Left lung (tissue), 14 donors: ENCODE measurements at places on chromosomes 7 and 10.

- no peaks in the 10 kb centered on the region for H3K4me1 ChIP-seq
- no peak overlapping the region for H3K4me3 ChIP-seq
- no peak for DNase-seq
- no peak overlapping the region for H3K27ac ChIP-seq
- no peaks in the 10 kb centered on the region for H3K27me3 ChIP-seq
Observed at GRCh38 chr10:61855771-61856170, 45.7 kb upstream of the ARID5B start.

GRCh38 chr7:65477326-65477725, 103.7 kb downstream of the ZNF92 start:
- no peak overlapping the region for H3K4me3 ChIP-seq
- no peak for DNase-seq
- H3K4me1 ChIP-seq: no peaks in the 10 kb centered on the region
- H3K27ac ChIP-seq: no peak overlapping the region

- no peak overlapping the region for H3K27ac ChIP-seq
- no peaks in the 10 kb centered on the region for H3K4me1 ChIP-seq
- no peak overlapping the region for H3K4me3 ChIP-seq
- H3K36me3 ChIP-seq: no peaks in the 10 kb centered on the region
Observed at GRCh38 chr7:134211817-134212216, 84.7 kb downstream of the LRGUK start.

- no peaks in the 10 kb centered on the region for H3K27me3 ChIP-seq
- no peak overlapping the region for H3K4me3 ChIP-seq
- H3K4me1 ChIP-seq: no peaks in the 10 kb centered on the region
- no peaks in the 10 kb centered on the region for H3K36me3 ChIP-seq
Observed at GRCh38 chr7:38550836-38551235, 80.3 kb downstream of the AMPH start.

DNA sequence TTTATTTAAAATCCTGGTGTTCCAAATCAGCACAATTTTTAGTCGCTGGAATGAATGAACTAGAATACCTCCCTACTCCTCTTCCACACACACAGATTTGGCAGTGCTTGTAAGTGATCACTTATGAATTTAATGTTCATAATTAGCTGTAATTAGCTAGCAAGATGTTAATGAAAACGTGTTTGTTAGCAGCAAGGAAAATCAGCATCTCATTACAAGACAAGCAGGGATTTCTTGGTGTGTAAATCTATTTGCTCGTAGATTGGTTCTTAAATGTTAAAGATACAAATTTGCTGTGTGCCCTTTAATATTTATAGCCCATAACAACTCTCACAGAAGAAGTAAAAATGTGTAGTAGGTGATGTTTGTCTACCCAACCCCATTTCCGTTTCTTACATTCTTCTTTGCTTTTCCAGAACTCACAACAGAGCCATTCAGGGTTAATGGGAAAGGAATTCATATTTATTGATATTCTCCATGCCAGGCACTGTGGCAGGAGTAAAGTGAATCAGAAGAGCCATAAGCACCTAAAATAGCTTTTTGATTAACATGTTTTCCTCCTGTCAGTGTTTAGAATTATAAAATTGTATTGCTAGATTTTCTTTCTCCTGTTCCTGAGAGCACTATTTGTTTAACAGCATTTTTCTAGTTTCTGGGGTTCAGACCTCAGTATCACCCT, 49.6 kb downstream of the SEMA3C start:
- DNase-seq: no peak
- H3K4me3 ChIP-seq: no peak overlapping the region
- no peaks in the 10 kb centered on the region for H3K27me3 ChIP-seq
- H3K4me1 ChIP-seq: no peaks in the 10 kb centered on the region
- H3K36me3 ChIP-seq: no peaks in the 10 kb centered on the region

DNA sequence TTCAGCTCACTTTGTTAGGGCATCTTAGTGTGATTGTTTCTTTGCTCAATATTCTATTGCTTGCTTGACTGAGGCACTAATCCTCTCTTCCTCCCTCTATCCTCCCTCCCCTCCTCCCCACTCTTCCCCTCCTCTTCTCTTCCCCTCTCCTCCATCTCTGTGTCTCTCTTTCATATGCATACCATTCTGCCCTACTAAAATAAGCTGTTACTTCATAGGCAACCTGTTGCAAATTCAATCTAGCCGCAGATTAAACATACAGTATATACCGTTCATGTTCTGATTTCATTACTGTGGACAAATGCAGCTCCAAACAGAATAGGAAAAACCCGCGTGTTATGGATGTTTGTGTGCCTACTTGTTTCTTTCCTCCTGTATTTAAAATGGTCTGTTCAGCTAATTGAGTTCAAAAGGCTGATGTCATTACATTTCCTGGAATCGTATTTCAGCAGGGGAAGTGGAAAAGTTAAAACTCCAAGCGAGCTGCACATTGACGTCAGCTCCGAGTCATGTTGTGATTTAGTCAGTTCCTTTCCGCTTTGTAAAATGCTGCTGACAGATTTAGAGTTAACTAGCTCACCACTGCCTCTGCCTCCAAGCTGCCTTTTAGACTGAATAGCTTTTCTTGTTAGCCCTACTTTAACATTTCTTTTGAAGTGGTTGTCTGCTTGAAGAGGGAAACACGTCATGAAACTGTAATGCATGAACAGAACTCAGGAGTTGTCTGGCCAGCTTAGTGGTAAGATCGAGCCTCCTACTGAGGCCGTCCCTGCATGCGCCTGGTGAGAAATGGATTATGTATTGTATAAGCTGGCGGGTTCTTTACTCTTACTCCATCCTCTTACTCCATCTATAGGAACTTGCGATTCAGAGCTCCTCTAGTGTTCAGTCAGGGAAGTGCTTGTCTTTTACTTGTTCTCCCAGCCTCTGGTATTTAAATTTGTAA, 69.0 kb downstream of the CREM start:
- peak overlapping the region; percentile 92 for H3K27ac ChIP-seq
- no peaks in the 10 kb centered on the region for H3K36me3 ChIP-seq
- DNase-seq: peak; percentile 96
- peak overlapping the region; percentile 33 for H3K4me3 ChIP-seq
- H3K27me3 ChIP-seq: no peaks in the 10 kb centered on the region
- H3K4me1 ChIP-seq: peaks cover 10% of the 10 kb centered on the region

DNA sequence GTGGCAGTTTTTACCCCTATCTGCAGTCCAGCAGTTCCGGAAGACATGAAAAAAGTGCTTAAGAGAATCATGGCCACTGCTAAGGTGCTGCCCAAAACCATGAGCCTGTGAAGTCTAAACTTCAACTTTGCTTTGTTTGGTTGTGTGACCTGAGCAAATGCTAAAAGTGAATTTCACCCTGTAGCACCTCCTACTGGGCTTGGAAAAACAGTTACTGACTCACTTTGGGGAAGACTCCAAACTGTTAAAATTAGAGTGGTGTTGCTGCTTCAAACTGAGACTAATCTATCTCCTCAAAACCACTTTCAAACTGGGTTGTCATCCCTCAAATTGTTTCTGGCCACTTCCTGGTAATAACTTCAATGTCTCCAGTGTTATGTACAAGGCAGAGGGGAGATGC, 21.3 kb downstream of the MKX start:
- H3K4me1 ChIP-seq: no peaks in the 10 kb centered on the region
- no peak for DNase-seq
- no peaks in the 10 kb centered on the region for H3K36me3 ChIP-seq
- H3K27me3 ChIP-seq: no peaks in the 10 kb centered on the region
- H3K27ac ChIP-seq: no peak overlapping the region
- no peak overlapping the region for H3K4me3 ChIP-seq

DNA sequence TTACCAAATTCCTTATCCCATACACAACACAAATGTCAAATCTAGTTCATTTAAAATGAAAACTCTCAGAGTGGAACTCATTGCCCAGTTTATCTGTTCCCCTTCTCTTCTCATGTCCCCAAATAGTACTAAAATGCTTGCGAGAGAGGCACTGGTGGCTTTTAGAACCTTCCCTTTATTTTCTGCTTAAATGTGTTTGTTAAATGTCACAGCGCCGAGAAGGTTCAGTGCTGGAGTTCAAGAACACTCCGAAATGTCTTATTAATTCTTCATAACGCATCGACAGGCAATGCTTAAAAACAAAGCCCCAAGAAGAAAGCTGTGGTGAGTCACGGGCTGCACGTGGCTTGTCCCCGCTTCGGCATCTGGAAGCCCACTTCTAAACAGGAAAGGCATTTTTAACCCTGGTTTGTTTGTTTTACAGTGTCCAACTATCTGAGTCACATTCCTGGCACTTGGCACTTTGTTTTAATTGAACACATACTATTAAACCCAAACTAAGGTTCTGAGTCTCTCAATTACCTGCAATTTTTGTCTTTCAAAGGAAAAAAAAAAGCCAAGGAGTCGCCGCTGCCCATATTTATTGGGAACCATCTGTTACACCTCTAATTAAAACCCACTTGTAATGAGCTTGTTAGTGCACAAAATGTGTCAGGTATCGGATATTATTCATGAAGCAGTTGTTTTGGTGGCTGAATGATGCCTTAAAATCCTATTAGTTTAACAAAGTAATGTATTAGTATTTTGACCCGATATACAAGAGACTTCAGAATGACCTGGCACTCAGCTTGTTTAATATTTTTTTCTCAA, 49.9 kb upstream of the MGMT start:
- no peaks in the 10 kb centered on the region for H3K36me3 ChIP-seq
- no peak overlapping the region for H3K27ac ChIP-seq
- H3K4me1 ChIP-seq: no peaks in the 10 kb centered on the region
- DNase-seq: no peak
- H3K4me3 ChIP-seq: no peak overlapping the region
- H3K27me3 ChIP-seq: no peaks in the 10 kb centered on the region

- no peaks in the 10 kb centered on the region for H3K36me3 ChIP-seq
- no peak overlapping the region for H3K4me3 ChIP-seq
- H3K4me1 ChIP-seq: no peaks in the 10 kb centered on the region
Observed at GRCh38 chr7:117715784-117716445, 157.3 kb downstream of the CTTNBP2 start.

- no peaks in the 10 kb centered on the region for H3K36me3 ChIP-seq
- no peaks in the 10 kb centered on the region for H3K27me3 ChIP-seq
- peak overlapping the region; percentile 75 for H3K27ac ChIP-seq
- DNase-seq: no peak
Observed at GRCh38 chr7:155763691-155764437, 48.4 kb downstream of the SHH start.

- DNase-seq: peak; percentile 3
- peaks cover 28% of the 10 kb centered on the region for H3K27me3 ChIP-seq
- H3K27ac ChIP-seq: no peak overlapping the region
- H3K4me1 ChIP-seq: no peaks in the 10 kb centered on the region
Observed at GRCh38 chr7:366161-366803, 76.3 kb downstream of the FOXL3 start.

DNA sequence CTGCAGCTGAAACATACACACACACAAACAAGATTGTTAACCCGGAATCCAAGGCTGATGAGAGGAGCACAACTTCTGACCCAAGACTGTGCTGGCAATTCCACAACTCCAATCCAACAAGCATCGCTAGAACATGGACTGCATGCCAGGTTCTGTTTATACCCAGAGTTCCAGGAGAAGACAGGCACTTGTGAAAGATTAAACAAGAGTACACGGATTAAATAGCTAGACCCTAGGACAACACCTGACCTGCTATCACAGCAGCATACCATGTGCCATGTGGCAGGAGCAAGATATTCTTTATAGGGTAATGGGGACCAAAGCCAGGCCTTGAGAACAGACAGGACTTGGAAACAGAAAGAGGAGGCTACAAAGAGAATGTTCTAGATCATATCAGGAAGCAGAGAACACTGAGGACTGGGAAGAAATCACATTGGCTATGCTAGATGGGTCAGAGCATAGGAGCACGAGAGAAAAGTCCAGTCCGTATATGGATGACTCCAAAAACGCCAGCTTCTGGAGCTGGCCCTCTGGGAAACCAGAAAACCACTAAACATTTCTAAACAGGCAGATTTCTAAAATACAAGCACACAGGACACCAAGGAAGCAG, 83.7 kb upstream of the ATP6V0A4 start:
- no peaks in the 10 kb centered on the region for H3K4me1 ChIP-seq
- H3K27me3 ChIP-seq: no peaks in the 10 kb centered on the region
- DNase-seq: no peak
- no peaks in the 10 kb centered on the region for H3K36me3 ChIP-seq
- no peak overlapping the region for H3K27ac ChIP-seq
- no peak overlapping the region for H3K4me3 ChIP-seq

DNA sequence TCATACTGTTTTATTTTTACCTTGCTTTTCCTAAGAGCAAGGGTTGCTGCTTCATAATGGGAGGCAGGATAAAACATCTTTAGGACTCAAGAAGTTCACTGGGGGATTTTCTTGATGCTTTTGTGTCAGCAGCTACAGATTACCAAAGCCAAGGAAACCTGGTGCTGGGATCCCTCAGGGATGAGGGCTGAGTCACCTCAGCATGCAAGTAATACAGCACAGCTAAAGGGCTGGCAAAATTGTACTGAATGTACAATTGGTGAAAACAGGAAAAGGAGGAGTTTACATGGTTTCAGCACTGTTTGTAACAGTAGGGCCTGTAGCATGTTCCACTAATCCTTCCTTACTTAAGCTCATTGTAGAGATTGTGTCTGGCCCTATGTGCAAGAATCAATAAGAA, 1056.8 kb downstream of the SORCS1 start:
- H3K36me3 ChIP-seq: no peaks in the 10 kb centered on the region
- no peak overlapping the region for H3K4me3 ChIP-seq
- no peaks in the 10 kb centered on the region for H3K4me1 ChIP-seq
- DNase-seq: no peak

DNA sequence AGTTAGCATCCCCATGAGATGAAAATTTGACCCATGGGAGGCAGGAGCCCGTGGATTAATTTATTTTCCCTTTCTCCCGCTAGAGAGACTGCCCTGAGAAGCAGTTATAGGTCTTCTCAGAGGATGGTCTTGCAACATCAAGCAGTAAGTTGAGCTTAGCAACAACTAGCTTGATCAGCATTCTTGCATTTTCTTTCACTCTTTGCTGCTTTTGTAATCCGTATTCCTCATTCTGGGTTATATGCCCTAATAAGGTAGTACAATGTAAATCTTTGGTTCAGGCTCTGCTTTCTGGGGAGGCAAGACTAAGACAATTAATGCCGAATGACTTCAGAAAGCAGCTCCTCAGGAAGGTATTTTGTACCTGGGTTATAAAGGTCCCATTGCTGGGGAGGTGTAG, 146.8 kb downstream of the FZD1 start:
- no peak for DNase-seq
- H3K27ac ChIP-seq: no peak overlapping the region
- H3K27me3 ChIP-seq: no peaks in the 10 kb centered on the region
- H3K4me1 ChIP-seq: no peaks in the 10 kb centered on the region
- no peak overlapping the region for H3K4me3 ChIP-seq

DNA sequence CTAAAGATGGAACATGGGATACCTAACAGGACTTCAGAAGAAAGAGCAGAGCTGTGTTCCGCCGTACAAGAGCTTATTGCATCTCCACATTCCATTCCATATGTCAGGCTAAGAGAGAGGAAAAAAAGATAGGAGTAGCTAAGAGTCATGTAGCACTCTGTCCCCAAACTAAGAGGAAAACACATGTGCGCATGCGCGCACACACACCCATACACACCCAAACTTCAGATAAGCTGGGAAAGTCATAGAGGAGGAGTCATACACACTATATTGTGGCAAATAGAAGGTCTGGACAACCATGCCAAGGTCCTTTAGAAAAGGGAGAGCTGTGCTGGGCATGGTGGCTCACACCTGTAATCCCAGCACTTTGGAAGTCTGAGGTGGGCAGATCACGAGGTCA, 132.4 kb downstream of the RAB11FIP2 start:
- H3K4me1 ChIP-seq: no peaks in the 10 kb centered on the region
- no peak overlapping the region for H3K27ac ChIP-seq
- DNase-seq: no peak
- no peaks in the 10 kb centered on the region for H3K27me3 ChIP-seq
- no peak overlapping the region for H3K4me3 ChIP-seq
